ENCODE measurements at places on chromosomes 4 and X. TPM values are rescaled to one million over a fixed set of nuclear protein-coding genes. Genes with fewer than 3 reads are reported as not detected.
A peak's percentile ranks its signal among the peaks of the same experiment; 100 is the strongest.

FAM9C gene
- not detected for total RNA-seq

MAMLD1 gene
- 8.8 TPM for total RNA-seq

DCX gene
- not detected for total RNA-seq

PLP1 gene
- total RNA-seq, result 1.2 TPM

PABPC1L2B gene
- not detected for total RNA-seq

NEXMIF gene
- not detected for total RNA-seq

ARMCX1 gene
- total RNA-seq, result 36.0 TPM

GLRB gene
- total RNA-seq, result 12.6 TPM

ZRSR2 gene
- 12.2 TPM for total RNA-seq

KLKB1 gene
- 0.17 TPM for total RNA-seq

ARX gene
- total RNA-seq, result not detected

S100P gene
- total RNA-seq, result 0.95 TPM

USP26 gene
- total RNA-seq, result not detected

MAOA gene
- 3.4 TPM for total RNA-seq

KIAA1210 gene
- not detected for total RNA-seq

NKAP gene
- 9.8 TPM for total RNA-seq

DDX53 gene
- total RNA-seq, result not detected

DNA sequence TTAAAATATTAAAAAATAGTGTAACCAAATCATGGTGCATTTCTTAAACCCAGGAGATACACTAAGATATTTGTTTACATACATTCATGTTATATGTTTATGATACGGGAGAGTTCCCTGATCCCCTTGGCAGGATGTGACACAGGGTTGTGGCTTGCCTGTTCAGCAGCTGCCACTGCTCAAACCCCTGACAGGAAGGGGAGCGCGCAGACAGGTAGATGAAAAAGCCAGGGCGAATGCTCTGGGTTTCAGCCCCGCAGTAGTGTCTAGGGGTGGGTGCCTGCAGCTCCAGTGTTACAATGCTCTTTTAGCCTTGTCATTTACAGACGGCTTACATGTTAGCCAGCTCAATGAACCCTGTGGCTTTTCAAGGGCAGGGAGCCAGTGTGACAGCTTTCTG is 1343.8 kb upstream of the IGFBP7 start:
- no peaks in the 10 kb centered on the region for H3K4me1 ChIP-seq
- H3K36me3 ChIP-seq, result no peaks in the 10 kb centered on the region
- H3K27ac ChIP-seq, result no peak overlapping the region
- peaks cover 2% of the 10 kb centered on the region for H3K27me3 ChIP-seq

- H3K36me3 ChIP-seq, result peaks cover 2% of the 10 kb centered on the region
- H3K27me3 ChIP-seq, result no peaks in the 10 kb centered on the region
- no peak overlapping the region for H3K4me3 ChIP-seq
These were observed 72.6 kb downstream of the GPR82 start for GRCh38 chrX:41796577-41796976.

- H3K27me3 ChIP-seq, result peaks cover 56% of the 10 kb centered on the region
- peaks cover 6% of the 10 kb centered on the region for H3K4me1 ChIP-seq
- H3K4me3 ChIP-seq, result no peak overlapping the region
- H3K36me3 ChIP-seq, result no peaks in the 10 kb centered on the region
- no peak overlapping the region for H3K27ac ChIP-seq
These were observed 26.8 kb downstream of the PPP2R2C start for GRCh38 chr4:6445403-6446129.

DNA sequence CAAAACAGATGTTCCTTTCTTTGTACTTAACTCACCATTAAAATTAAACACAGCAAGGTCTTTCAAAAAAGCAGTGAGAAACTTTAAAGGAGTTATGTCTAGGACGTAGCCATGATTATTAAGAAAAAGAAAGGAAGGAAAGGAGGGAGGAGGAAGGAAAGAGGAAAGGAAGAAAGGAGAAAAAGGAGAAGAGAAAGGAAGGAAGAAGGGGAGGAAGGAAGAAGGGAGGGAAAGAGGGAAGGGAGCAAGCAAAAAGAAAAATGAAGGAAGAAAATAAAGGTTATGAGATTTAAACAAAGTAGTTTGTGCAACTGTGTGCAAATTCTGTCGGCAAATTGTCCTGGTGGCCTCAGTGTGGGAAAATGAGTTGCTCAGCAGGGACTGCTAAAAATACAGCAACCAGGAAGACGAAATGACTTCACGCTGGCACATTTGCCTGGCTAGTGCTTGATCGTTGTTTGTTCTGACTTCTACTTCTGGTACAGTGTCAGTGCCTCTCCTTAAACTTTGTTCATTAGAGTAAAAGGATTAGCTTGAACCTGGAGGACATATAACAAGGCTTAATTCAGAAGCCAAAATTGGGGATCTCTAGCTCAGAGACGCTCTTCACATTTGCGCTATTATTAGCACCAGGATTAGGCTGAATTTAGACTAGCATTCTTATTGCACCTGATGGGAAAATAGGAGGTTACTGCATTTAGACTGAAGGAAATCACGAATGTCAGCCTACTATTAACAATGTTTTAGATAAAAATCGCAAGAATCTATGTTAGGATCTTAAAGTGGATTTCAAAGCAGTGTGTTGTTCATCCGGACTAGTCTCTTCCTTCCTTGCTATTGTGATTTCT is 81.2 kb downstream of the DCK start:
- peaks cover 41% of the 10 kb centered on the region for H3K27me3 ChIP-seq
- peak overlapping the region; percentile 66 for H3K27ac ChIP-seq
- H3K4me1 ChIP-seq, result peaks cover 11% of the 10 kb centered on the region

DNA sequence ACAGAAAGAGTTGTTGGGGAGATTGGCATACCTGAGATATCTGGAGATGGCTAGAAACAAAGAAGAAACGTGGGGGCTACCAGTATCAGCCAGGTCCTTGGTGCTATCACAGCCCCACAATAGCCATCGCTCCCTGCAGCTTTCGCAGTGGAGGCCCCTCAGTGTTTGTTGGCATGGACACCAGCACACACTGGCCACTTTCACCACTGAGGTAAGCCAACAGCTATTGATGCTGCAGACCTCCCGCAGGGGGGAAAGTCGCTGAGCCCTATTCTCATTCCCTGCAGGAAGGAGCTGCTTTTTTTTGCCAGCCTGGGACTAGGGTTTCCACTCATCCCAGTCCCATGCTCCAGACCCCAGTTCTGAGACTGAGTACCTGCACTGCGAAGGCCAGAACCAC is 879.2 kb upstream of the IGFBP7 start:
- no peaks in the 10 kb centered on the region for H3K4me1 ChIP-seq
- no peak overlapping the region for H3K27ac ChIP-seq
- no peak overlapping the region for H3K4me3 ChIP-seq

GRCh38 chr4:39410415-39410814 is 3.7 kb downstream of the KLB start:
- no peak overlapping the region for H3K4me3 ChIP-seq
- H3K36me3 ChIP-seq, result no peaks in the 10 kb centered on the region
- H3K27me3 ChIP-seq, result peaks cover 3% of the 10 kb centered on the region
- H3K27ac ChIP-seq, result no peak overlapping the region

DNA sequence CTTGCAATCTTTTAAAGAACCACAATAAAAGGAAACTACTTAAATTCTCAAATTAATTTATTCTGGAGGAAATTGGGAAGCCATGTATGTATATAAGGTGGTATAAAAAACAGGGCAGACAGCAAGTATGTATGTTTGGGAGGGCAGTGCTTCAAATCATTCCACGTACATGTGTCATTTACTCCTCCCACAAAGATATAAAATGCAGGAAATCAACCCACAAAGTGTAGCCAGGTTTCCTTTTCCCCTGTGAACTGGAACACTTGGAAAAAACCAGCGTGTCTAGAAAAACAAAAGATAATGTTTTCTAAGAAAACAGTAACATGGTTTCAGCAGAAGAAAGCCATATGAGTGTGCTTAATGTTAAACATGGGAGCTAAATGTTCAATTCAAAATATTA is 156.7 kb upstream of the FAM47A start:
- no peak for DNase-seq
- no peak overlapping the region for H3K27ac ChIP-seq
- H3K27me3 ChIP-seq, result no peaks in the 10 kb centered on the region
- H3K4me1 ChIP-seq, result peaks cover 11% of the 10 kb centered on the region
- no peak overlapping the region for H3K4me3 ChIP-seq
- no peaks in the 10 kb centered on the region for H3K36me3 ChIP-seq

GRCh38 chr4:168857009-168857408 is 153.0 kb downstream of the CBR4 start:
- no peak for DNase-seq
- no peak overlapping the region for H3K4me3 ChIP-seq
- H3K27me3 ChIP-seq, result no peaks in the 10 kb centered on the region
- peak overlapping the region; percentile 94 for H3K27ac ChIP-seq

DNA sequence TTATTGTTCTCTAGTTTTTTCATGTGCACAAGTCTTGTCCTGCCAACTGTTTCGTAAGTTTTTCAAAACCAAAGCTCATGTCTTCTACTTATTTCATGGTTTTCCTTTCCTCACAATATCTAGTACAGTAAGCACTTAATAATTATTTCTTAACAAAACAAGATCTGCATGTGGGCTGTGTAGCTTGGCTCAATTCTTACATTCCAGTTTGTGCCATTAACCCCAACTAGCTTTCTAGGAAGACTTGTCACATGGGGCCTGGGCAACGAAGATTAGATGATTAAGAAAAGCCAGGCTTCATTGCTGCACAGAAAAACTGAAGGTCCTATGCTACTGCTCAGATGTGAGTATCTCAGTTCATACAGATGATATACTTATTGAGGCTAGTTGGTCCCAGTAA is 155.3 kb upstream of the TEX13A start:
- peaks cover 1% of the 10 kb centered on the region for H3K27me3 ChIP-seq
- no peak overlapping the region for H3K4me3 ChIP-seq
- H3K36me3 ChIP-seq, result no peaks in the 10 kb centered on the region
- DNase-seq, result no peak

GRCh38 chr4:123701131-123701575 is 304.6 kb downstream of the SPRY1 start:
- H3K4me1 ChIP-seq, result peaks cover 32% of the 10 kb centered on the region
- H3K4me3 ChIP-seq, result no peak overlapping the region
- DNase-seq, result no peak
- H3K27me3 ChIP-seq, result no peaks in the 10 kb centered on the region

GRCh38 chrX:45845142-45845541 is 644.5 kb upstream of the DIPK2B start:
- H3K27me3 ChIP-seq, result no peaks in the 10 kb centered on the region
- DNase-seq, result no peak
- H3K36me3 ChIP-seq, result no peaks in the 10 kb centered on the region
- H3K4me1 ChIP-seq, result peaks cover 43% of the 10 kb centered on the region
- no peak overlapping the region for H3K27ac ChIP-seq

- H3K36me3 ChIP-seq, result no peaks in the 10 kb centered on the region
- no peaks in the 10 kb centered on the region for H3K4me1 ChIP-seq
- H3K27me3 ChIP-seq, result no peaks in the 10 kb centered on the region
- H3K27ac ChIP-seq, result no peak overlapping the region
These were observed 38.7 kb upstream of the KCTD8 start for GRCh38 chr4:44487341-44487740.

DNA sequence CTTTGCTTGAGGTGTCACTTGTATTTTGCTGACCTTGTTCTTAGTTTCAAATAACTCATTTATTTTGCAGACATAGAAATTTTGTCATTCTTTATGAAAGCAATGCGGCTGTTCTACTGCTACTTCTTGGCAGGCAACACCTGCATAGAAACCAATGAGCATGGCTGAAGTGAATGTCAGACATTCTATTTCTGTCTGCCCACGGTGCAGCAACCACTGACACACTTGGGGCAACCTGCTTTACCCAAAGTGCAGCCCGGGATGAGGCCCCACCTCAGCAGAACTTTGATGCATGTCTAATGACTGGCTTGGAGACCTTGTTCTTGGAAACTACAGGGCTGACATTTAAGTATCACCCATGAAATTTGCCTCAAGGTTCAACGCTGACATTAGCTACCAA is 93.6 kb downstream of the RBM47 start:
- H3K4me3 ChIP-seq, result no peak overlapping the region
- DNase-seq, result no peak
- no peak overlapping the region for H3K27ac ChIP-seq

DNA sequence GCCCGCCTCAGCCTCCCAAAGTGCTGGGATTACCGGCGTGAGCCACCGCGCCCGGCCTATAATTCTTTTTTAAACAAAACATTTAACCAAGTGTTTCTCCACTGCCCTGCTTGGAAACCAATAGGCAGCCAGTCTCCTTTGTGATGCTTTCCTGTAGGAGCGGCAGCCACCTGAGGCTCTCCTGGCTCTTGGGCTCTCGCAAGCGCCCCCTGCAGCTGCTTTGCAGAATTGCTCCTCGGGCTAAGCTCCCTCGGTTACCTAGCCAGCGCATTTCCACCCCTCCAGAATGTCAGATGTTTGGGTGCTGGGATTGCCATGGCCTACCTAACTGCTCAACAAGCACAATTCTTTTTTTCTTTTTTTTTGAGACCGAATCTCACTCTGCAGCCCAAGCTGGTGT is 7.7 kb downstream of the S100P start:
- peaks cover 23% of the 10 kb centered on the region for H3K4me1 ChIP-seq
- H3K27me3 ChIP-seq, result no peaks in the 10 kb centered on the region
- no peak overlapping the region for H3K27ac ChIP-seq
- DNase-seq, result no peak
- H3K4me3 ChIP-seq, result no peak overlapping the region

- H3K4me3 ChIP-seq, result no peak overlapping the region
- no peaks in the 10 kb centered on the region for H3K36me3 ChIP-seq
- peaks cover 6% of the 10 kb centered on the region for H3K4me1 ChIP-seq
- peak; percentile 84 for DNase-seq
- no peak overlapping the region for H3K27ac ChIP-seq
- peaks cover 38% of the 10 kb centered on the region for H3K27me3 ChIP-seq
These were observed 57.5 kb downstream of the ADRA2C start for GRCh38 chr4:3823496-3824341.

GRCh38 chr4:7585768-7586167 is 151.0 kb upstream of the PSAPL1 start:
- H3K4me3 ChIP-seq, result no peak overlapping the region
- H3K27ac ChIP-seq, result no peak overlapping the region

- H3K36me3 ChIP-seq, result no peaks in the 10 kb centered on the region
- DNase-seq, result no peak
- no peaks in the 10 kb centered on the region for H3K4me1 ChIP-seq
- no peak overlapping the region for H3K4me3 ChIP-seq
- peaks cover 3% of the 10 kb centered on the region for H3K27me3 ChIP-seq
These were observed 49.0 kb upstream of the WDR17 start for GRCh38 chr4:176016601-176017000.

DNA sequence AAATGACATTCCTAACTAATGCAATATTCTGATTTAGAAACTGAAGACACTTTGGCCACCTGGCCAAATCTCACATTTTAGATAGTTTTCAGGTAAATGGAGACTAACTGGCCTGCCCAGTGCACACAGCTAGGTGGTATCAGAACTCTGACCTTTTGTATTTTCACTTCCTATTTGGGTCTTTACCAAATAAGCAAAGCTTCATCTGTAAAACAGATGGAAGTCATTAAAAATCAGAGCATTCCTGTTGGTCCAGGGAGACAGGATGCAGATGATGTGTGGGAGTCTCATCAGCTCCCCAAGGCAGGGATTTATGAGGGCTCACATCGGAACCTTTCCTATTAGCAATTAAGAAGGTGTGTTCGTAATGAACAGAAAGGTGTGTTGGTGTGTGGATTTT is 57.7 kb downstream of the ARHGAP10 start:
- H3K27ac ChIP-seq, result peak overlapping the region; percentile 92
- no peak overlapping the region for H3K4me3 ChIP-seq
- H3K36me3 ChIP-seq, result peaks cover 3% of the 10 kb centered on the region
- peaks cover 87% of the 10 kb centered on the region for H3K4me1 ChIP-seq

DNA sequence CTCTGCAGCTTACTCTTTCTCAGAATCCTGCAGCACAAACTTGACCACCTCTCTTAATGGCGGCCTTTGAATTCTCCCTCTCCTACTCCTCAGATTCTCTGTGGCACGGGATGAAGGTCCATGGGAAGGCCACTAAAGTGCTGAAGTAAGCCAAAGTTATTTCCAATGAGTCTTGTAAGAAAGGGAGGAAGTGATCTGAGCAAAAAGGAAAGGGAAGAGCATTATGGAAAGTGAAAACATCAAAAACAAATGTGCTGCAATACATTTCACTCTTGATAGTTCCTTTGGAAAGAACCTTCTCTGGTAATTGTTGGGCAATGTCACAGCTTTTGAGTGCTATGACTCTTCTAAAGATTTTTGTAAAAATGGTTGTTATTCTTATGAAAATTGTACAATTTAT is 54.3 kb upstream of the CAMK2D start:
- peaks cover 4% of the 10 kb centered on the region for H3K36me3 ChIP-seq
- no peaks in the 10 kb centered on the region for H3K27me3 ChIP-seq

Data from chondrocyte (in vitro differentiated cells).